ENCODE measurements at places on chromosomes 4 and X. TPM values are rescaled to one million over a fixed set of nuclear protein-coding genes. Genes with fewer than 3 reads are reported as not detected.

ZNF185 gene
- total RNA-seq = 341 TPM

DOCK11 gene
- 9.3 TPM for total RNA-seq

CCSER1 gene
- 1.2 TPM for total RNA-seq

GYPA gene
- total RNA-seq = not detected

KLHL13 gene
- 3.2 TPM for total RNA-seq

SNCA gene
- 6.5 TPM for total RNA-seq

HTN3 gene
- not detected for total RNA-seq

MAGEA3 gene
- not detected for total RNA-seq

IGSF1 gene
- total RNA-seq = 0.08 TPM

POU3F4 gene
- not detected for total RNA-seq

SCRG1 gene
- total RNA-seq = 0.12 TPM

CFAP299 gene
- total RNA-seq = not detected

MTNR1A gene
- total RNA-seq = not detected

ITM2A gene
- 13.8 TPM for total RNA-seq
